ENCODE measurements at places on chromosomes 11 and 22.

GRCh38 chr22:40176921-40177737 lies 596 bp upstream of the TNRC6B start:
- DNase-seq = peak; percentile 47

GRCh38 chr11:45328726-45329125 lies 42.6 kb upstream of the SYT13 start:
- DNase-seq = no peak

DNA sequence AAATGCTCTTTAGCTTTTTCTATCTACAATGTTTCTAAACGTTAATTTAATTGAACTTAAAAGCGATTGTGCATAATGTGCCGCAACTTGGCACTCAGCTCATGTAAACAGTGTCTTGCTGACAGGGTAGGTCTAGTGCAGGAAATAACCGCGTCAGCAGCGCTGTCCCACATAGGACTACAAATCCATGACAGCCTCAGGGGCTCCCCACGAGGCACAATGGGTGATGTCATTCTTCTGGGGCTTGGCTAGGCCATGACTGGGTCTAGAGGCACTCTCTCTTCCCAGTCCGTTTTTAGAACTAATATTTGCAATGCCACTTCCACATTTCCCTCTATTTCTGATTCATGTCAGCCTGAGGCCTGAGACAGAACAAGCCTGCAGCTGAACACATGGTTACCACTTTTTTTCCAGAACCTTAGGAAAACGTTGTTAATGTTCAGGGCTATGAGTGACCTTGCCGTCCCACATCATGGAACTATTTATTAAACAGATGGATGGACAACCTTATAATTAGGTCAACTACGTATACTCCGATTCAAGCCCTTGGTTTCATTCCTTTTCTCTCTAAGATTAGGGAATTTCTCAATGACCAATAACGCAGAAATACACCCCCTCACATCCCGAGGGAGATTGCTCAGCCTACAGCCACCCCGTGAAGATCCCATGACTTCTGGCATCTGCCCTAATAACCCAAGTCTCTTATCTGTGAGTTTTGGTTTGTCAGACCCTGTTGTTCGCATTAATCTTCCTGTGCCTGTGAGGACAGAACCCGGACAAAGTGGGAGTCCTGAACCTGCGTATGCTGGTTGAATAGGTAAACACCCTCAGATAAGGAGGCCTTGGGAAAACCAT lies 19.4 kb upstream of the SNX32 start:
- no peak for DNase-seq

GRCh38 chr11:34855754-34856095 lies 60.5 kb downstream of the APIP start:
- DNase-seq = no peak

- DNase-seq = no peak
Observed at GRCh38 chr11:96357794-96358193, 14.8 kb upstream of the MAML2 start.
